ENCODE measurements at places on chromosomes 5 and 9.

DNA sequence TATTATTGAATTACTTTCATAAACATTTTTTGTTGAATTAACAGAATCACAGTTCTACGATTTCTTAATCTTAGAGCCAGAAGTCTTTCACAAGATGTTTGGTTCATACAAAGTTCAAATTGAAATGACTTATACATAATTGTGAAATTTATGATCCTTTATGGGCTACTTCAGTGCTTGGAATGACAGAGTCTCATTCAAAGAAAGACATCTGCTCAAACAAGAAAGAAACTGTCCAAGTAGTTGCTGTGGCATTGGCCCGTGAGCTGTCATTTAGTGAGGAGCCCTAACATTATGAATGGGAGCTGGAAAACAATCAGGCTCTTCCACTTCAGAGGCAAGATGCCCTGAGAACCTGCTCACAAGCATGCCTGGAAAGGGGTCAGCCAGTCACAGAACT is 63.4 kb downstream of the AUH start:
- no peak for DNase-seq

DNA sequence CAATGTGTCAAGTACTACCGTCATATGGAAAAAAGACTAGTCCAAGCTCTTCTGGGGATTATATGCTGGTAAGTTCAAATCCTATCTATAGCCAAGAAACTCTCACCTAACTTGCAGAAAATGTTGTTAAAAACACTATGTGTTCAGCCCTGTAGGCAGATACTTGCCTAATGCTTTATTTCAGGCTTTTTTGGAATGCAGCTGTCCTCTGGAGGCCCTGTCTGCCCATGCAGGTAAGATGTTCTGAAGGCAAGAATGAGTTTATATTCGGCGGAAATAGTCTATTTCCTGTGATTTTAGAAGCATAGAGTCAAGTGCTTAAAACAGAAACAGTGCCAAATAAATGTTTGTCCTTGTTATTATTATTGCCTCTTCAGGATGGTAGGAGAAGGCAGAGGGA is 34.3 kb upstream of the PPP2R2B start:
- DNase-seq, result no peak

GRCh38 chr9:83981126-83981871 is 694 bp downstream of the RMI1 start:
- DNase-seq, result no peak

DNA sequence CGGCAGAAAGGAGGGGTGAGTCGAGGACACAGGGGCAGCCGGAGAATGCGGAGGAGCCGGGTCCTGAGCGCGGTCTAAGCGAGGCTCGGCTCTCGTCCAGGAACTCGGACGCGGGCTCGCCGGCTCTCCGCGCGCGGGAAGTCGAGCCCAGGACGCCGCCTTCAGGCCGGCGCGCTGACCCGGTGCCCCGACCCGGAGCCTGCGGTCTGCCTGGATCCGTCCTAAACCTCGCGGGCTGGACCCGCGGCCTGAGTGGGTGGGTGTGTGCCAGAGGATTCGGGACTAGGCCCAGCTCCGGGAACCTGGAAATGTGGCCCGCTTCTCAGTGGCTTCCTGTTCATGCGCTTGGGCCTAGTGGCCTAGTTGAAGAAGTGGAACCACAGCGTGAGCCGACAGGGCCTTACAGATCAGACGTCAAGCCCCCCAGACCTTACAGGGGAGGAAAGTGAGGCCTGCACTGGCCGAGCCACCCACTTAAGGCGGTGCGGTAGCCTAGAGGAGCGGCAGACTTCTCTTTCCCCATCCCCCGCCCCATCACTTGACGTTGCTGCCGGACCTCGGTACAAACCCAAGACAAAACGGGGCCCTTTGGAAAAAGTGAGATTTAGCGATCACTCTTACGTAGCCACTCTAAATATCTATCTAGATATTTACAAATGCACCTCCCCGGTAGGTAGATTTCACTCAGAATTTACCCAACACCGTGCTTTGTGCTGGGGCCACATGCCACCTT is 1.2 kb downstream of the CDKN2B-AS1 start:
- no peak for DNase-seq

- DNase-seq, result no peak
Measured at GRCh38 chr5:151134228-151134627, 23.4 kb downstream of the ANXA6 start.

DNA sequence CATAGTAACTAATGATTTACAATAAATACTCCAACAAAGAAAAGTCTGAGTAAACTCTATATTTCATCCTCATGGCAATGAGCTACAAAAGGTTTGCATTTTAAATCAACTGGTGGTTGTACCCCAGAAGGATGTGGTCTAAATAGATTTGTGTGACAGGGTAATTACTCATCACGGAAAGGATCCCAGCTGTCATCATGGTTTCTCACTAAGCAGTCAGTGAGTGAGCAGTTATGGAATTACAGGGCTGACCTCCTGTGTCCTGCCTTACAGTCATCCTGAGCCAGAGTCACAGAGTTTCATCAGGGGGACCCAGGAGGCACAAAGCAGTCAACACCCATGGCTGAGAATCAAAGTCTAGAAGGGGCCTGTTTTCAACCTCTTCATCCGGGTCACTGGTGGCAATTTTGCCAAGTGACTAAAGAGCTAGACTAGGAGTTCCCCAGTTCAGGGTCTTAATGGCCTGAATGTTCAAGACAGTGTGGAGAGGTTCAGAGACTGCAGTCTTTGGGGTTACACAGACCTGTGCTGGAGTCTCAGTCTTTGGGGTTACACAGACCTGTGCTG is 210.7 kb upstream of the SLC24A2 start:
- peak; percentile 17 for DNase-seq

GRCh38 chr5:75457691-75458090 is 53.7 kb downstream of the CERT1 start:
- no peak for DNase-seq

DNA sequence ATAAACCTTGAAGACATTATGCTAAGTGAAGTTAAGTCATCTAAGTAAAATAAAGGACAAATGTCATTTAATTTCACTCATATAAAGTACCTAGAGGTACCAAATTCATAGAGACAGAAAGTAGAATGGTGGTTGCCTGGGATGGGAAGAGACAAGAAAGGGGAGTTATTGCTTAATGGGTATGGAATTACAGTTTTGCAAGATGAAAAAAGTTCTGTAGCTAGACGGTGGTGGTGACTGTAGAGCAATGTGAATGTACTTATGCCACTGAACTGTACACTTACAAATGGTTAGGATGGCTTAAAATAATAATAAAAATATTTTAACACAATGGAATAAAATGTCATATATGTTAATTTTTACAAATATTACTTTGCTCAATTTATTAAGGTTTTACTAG is 128.0 kb downstream of the MPDZ start:
- DNase-seq, result no peak

- no peak for DNase-seq
Measured at GRCh38 chr9:79658926-79659325, 87.2 kb downstream of the TLE4 start.

DNA sequence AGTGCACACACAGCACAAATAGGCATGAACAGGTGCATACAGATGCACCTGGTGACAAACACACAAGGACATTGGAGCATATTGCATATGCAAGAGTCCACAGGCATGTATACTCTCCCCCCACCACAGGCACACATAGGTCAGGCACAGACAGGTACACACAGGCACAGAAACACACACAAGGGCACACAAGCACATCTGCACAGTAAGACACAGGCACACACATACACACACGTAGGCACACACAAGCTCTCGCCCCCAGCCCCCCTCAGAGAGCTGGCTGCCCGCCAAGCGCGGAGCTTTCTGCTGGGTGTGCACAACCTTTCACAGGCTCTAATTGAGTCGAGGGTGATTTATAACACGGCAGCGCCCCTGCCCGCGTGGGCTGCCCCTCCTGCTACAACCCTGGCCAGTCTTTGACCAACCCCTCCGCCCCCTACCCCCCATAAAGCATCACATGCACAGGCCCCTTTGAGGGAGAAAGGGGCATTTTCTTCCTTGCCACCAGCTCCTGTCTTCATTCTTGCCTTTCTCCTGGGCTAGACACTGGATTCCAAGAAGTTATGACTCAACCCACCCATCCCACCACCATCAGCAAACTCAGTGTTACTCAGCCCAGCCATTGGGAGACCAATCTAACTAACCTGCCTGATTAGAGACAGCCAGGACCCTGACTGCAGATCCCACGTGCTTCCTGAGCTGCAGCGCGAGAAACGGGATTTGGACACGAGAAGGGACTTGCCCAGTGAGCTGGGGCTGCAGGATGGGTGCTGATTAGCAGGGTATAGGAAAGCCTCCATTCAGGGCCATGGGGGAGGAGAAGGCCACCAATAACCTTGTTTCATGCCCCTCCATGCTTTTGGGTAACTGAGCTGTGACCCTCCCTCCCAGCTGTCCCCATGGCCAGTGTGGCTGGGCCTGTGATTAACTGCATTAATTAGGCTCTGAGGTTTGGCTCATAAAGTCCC is 42.8 kb upstream of the PSD2 start:
- no peak for DNase-seq

- DNase-seq, result no peak
Measured at GRCh38 chr5:137303509-137303908, 195.6 kb downstream of the SPOCK1 start.

- no peak for DNase-seq
Measured at GRCh38 chr5:154397652-154398406, 48.0 kb upstream of the SAP30L start.

DNA sequence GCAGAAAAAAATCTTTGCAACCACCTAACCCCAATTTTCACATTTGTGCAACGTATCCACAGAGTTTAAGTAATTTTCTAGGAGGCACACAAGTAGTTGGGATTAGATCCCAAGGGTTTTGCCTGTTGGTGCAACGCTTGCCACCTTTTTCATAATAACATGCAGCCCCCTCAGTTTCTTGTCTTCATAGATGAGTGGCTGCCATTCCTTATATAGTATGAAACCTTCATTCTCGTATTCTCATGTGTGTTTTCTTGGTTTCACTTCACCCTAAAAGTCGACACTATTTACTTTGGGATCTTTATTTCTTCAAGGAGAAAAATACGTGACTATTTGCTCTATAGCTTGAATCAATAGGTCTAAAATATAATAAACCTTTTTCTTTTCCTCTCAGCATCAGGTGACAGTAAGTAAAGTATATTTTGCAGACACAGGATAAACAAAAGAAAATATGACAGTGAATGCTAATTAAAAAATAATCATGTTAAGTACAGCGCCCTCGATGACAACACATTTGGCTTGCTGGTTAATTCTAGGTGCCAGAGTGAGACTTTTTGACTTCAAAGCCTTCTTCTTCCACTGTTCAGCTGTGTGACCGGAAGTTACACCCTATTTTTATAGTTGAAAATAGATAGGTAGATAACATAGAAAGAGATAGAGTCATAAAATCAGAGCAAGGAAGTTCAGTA is 342.8 kb upstream of the CCNG1 start:
- no peak for DNase-seq

GRCh38 chr5:104218200-104218599 is 655.6 kb upstream of the NUDT12 start:
- no peak for DNase-seq

- DNase-seq, result no peak
Measured at GRCh38 chr5:159419576-159419975, 89.3 kb upstream of the IL12B start.

DNA sequence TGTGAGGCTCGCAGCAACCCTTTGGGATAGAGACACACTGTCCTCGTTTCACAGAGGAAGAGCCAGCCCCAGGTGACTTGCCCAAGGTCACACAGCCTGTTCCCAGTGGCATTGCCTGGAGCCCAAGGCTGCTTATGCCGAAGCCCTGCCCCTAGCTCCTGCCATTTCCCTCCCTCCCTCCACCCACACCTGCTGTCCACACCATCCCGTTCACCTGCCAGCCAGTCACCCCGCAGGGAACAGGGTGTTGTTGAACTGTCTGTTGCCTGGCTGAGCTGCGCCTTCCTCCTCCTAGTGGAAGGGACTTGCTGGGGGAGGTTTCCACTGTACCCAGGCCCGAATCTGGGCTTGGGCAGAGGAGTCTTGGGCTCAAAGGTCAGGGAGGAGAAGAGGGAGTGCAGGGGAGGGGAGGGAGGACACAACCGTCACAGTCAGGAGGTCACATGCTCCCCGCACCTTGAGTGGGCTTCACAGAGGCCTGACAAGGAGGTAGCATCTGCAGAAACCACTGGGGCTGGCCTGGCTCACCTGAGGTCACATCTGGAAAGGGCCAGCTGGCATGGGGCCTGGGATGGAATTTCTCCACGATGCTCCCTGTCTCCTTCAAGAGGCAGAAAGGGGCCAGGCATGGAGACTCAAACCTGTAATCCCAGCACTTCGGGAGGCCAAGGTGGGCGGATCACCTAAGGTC is 6.3 kb downstream of the TTC16 start:
- DNase-seq, result no peak

DNA sequence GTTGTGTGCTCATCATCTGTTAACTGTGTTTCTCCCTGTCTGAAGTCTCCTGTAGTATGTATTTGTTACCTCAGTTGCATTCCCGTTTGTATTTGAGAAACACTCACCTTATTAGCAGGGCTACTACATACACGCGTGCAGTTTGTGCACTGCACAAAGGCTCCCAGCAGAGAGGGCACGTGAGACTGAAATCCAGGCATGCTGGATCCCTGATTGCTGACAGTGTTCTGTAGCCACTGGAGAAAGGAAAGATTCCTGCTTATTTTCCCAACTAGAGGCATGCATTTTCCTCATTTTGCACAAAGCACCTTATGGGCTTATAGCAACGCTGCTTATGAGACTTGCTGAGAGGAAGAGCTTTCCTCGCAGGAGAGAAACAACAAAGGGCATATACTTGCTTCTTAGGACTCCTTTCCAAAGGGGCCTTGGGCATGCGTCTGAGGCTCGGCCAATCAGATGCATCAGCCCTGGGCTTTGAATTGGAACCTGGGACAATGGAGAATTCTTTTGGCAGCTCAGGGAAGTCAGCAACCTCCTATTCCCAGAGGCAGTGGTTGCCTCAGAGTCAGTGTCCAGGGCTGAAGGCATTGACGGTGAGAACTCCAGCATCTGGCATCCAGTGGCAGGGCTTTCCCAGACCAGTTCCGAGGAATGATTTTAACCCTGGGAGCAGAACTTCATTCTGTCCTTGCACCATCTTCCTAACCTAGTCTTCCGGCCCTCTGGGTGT is 9.9 kb upstream of the MEGF10 start:
- DNase-seq, result no peak

GRCh38 chr5:83527722-83528438 is 56.3 kb downstream of the VCAN start:
- DNase-seq, result no peak

DNA sequence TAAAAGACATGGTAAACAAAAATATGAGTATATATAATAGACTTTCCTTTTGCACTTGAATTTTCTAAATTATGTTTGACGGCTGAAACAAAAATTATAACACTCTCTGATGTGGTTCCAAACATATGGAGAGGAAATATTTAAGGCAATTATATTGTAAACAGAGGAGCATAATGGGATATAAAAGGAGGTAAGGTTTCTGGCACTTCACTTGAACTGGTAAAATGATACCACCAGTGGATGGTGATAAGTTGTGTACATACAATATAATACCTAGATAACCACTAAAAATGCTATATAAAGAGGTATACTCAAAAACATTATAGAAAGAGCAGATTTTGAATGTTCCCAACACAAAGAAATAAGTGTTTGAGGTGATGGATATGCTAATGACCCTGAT is 192.9 kb upstream of the RAD23B start:
- DNase-seq, result no peak

GRCh38 chr9:82997476-82998140 is 65.3 kb downstream of the RASEF start:
- DNase-seq, result no peak

Data from Panc1 (cell line).